ENCODE measurements at places on chromosomes 4 and X.

GRCh38 chr4:53777244-53777984 is 186.1 kb upstream of the LNX1 start:
- DNase-seq, result no peak

- DNase-seq, result no peak
These were observed 884 bp downstream of the CCDC120 start for GRCh38 chrX:49059681-49060085.

DNA sequence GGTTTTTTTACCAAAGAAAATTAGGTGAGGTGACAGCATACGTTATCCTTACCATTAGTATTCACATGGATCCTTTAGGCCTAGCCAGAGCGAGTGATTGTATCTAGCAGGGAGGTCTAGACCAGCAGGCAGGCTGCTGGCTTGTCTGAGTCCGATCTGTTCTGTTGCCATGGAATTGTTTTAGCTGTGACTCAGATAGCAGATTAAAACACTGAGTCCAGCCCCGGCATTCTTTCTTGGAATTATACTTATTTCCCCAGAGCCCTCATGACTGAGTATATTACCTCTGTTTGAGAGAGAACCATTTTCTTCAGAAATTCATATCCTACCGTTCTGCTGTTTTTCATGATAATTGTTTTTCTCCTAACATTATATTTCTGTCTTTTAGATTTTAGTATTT is 37.4 kb downstream of the OCRL start:
- no peak for DNase-seq

DNA sequence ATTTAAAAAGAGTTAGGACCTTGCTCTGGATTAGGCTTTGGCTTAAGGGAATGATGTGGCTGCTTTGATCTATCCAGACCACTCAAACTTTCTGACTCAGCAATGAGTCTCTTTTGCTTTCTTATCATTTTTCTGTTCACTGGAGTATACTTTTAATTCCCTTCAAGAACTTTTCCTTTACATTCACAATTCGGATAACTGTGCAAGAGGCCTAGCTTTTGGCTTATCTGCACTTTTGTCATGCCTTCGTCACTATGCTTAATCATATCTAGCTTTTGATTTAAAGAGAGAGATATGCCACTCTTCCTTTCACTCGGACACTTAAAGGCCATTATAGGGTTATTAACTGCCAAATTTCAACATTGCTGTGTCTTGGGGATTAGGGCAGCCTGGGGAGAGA is 147.9 kb downstream of the DCHS2 start:
- DNase-seq, result no peak

GRCh38 chr4:185394568-185395237 is 1.0 kb downstream of the LRP2BP start:
- peak; percentile 51 for DNase-seq
